ENCODE measurements at places on chromosomes 1 and 21. TPM values are rescaled to one million over a fixed set of nuclear protein-coding genes. Genes with fewer than 3 reads are reported as not detected.

DNA sequence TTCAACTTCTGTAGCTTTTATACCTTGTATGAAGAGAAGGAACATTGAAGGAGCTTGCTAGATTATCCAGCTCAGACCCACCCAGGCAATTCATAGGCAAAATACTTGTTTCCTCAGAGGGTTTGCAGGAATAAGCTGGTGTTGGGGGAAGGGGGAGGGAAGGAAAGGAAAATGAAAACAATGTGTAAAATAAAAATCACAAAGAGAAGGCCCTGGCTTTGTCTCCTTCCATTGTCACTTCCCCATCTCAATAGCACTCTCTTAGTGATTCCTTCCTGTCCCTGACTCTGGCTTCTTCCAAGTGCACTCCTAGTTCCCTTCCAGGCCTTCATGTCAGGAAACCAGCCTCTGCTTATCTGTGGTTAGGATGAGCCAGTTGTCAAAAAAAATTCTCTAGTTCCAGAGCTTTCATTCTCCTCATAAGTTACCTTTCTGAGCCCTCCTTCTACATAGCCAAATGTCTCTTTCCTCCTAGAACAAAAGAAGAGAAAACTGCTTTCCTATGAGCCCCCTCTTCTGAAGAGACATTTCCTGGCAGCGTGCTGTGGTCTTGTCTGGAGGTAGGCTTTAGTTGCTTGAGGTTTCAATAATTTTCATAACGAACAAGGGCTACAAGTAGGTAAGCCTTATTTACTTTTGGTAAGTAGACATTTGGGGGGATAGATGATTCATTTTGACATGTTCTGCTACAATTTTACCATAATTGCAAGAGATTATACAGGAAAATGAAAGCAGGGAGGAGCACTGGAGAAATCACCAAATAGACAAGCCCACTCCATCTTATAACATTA, 45.7 kb downstream of the FASLG start:
- DNase-seq, result no peak

DNA sequence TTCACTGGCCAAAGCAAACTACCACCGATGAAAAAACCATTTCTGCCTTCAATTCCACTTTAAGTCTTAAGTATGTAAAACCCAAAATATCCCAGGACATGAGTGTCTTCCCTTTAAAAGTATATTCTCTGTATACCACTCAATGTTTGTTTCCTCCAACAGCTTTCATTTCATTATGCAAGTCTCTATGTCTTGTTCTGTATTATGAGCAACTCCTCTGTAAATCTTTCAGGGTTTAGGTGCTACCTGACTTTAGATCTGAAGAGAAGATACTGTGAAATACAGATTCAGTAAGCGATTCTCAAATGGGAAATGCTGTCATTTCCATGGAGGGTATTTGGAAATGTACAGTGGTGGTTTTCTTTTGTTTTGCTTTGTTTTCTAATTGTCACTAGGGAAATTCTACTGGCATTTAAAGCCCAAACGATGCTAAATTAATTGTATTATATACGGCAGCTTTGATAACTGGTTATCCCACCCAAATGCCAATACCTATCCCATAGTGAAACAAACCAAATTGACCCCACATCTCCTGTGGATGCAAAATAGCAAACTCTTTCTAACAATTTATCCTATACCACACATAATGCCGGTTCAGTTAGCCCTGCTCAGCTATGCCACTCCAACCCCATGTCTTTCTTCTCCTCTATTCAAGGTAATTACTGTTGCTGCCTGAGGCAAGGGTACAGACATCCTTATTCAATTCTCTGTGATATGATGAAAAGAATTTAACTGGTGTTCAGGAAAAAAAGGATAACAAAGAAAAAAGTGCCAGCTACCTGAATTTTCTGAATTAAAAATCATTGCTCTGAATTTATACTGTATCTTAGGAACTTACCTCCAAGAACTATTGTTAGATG, 182.8 kb downstream of the EIF4G3 start:
- DNase-seq, result no peak

- no peak for DNase-seq
These were observed 188.5 kb downstream of the TGFBR3 start for GRCh38 chr1:91697416-91697815.

DNA sequence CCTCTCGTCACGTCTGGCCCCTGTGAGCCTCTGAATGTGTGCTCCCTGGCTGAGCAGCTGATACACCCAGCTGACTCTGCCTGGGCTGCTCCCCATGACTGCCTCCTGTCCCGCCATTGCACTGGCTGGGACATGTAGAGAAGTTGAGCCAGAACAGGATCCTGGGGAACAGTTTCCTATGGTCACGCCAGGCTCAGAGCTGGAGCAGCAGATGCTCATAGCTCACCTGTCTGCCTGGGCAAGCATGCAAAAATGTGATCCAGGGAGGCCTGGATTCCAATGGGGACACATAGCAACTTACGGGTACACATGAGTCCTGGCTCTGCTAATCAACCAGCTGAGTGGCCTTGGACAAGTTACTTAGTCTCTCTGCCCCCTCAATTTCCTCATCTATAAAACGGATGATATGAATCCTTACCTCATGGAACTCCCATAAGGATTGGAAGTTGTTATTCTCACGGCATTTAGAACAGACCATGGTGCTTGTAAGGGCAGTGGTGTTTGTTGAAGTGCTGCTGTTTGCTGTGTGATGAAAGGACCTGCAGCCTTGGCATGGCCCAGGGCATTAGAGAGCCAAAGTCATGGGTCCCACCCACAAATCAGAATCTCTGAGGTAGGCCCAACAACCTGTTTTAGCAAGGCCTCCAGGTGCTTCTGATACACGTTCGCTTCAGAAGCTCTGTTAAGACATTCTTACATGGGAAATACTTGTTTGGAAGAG, 150.3 kb upstream of the VANGL1 start:
- no peak for DNase-seq

- DNase-seq, result no peak
These were observed 50.7 kb downstream of the TM2D1 start for GRCh38 chr1:61674221-61674620.

Gene RGS13
- total RNA-seq, result 0.26 TPM

Gene ACP6
- 13.1 TPM for total RNA-seq

DNA sequence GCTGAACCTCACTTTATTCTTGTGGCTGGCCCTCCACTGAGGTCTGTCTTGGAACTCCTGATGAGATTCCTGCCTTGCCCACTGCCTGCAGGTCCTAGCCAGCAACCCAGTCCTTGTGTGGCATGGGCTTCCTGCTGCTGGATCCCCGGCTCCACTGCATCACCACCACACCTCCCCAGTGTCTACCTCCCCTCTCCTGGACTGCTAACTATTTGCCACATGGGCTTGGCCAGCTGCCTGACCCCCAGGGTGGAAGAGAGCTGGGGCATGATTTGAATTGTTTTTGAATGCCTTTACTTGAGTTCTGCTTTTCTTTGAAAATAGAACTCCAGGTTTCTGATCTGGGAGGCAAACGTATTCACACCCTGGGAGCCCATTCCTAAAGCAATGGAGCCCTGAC, 41.2 kb downstream of the SPAG17 start:
- no peak for DNase-seq

DNA sequence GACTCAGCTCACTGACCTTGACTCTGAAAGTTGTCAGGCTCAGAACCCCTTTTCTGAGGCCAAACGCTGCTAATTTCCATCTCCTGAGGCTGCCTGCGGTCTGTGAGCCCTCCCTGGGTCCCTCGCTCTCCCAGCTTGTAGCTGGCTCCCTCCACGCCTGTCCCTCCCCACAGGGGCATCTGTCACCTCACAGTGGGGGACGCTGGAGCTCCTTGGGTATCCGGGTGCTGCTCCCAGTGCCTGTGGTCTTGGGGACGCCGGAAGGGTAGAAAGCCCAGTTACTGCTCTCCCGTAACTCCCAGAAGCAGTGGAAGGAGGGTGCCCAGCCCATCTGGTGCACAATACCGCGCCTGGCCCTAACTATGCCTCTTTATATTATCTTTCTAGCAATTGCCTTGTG, 13.0 kb upstream of the MMEL1 start:
- DNase-seq, result no peak
